ENCODE measurements at places on chromosomes 5 and 9.

DNA sequence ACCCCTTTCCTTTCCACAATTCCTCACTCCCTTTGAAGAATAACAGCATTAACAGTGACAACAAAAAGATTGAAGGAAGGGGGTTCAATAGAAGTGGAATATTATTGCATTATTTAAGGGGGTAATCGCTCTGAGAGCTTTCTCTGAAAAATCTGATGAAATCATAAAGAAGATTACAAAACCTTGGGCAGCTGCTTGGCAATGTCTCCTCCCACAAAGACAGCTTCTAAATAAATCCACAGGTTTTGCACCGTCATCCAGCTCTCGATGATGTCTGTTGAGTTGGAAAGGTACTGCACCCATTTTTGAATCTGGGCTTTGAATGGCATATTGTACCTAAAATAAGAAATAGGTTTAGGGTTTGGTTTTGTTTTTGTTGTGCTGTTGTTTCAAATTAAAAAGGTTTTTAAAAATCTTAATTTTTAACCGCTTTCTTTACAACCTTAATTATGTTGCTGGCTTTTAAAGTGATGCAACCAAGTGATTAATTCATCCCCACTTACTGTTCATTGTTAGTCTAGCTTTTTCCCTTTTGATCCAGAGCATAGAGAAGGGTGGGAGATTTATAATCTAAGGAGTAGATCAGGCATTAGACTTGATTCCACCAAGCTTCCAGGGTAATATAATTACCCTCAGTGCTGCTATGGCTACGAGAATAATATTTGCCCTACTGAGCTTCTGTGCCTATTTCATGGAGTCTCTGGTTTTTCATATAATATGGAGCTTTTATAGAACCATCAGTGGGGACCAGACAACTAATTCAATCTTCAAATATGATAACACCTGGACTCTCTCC is 85.0 kb downstream of the DNAH5 start:
- DNase-seq = no peak

DNA sequence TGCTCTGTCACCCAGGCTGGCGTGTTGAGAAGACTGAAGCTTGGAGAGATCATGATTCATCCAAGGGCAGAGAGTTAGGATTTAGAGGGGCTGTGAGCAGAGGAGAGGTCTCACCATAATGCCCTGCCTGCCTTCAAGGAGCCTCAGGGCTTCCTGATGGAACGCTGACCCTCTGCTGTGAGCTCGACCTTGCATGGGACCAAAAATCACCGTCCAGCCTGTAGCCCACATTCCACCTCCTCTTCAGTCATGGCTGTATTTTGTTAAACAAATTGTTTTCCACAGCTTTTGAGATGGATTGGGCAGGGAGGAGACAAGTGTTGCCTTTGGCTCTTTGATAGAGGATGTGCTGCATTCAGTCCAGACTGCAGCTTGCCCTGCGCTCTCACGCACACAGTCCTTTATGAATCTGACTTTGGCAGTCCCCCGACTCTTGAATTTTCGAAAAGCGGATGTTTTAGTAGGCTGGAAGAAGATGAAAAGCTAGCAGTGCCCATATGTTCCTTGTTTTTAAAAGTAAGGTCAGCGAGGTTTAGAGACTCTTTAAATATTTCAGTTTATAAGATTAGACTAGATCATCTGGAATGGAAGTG is 79.5 kb downstream of the MVB12B start:
- no peak for DNase-seq

DNA sequence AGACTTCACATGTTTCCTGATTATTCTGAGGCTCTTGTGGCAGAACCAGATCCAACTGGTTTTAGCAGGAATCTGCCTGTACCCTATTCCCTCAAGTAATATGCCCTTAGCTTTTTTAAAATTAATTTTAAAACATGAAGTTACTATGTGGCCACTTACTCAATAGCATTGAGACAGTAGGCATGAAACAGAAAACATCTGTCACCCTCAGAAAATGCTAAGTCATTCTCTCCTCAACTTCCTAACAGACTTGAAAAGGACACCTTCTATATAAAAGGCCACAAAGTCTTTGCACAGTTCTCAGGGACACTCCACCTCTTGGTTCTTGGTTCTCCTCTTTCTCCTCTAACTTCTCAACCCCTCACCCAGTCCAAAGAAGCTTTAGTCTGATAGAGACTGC is 277.8 kb downstream of the RAB3C start:
- no peak for DNase-seq

GRCh38 chr5:147167529-147167928 is 67.3 kb upstream of the STK32A start:
- no peak for DNase-seq

- DNase-seq = no peak
These were observed 66.1 kb downstream of the KIF4B start for GRCh38 chr5:155079698-155080097.

DNA sequence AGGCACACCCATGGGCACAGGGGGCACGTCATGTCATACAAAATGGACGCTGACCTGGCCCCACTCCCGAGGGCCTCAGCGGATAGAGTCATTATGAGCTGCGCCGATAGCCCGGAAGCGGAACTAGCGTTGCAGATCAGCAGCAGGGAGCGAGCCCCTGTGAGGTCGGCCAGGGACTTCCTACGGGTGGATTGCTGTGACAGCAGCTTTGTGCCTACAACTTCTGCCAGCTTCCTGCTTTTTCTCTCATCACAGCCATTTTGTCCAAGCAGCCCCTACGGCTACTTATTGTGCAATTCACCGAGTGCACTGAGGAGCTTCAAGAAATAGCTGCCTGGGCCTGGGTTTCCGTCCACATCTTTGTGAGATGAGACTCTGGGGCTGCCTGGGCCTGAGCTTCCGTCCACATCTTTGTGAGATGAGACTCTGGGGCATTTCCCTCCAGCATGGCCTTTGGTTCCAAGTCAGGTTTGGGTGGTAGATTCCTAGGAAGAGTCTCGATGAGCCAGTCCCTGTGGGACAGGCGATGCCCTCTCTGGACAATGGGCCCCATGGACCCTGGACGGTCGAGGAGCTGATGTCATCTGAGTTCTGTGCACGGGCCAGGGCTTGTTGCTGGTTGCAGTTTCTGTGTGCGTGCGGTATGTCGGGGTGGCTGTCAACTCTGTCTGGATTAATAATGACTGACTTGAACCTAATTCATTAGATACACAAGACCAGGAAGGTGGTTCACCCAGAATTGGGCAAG is 67.0 kb upstream of the GNE start:
- no peak for DNase-seq

- DNase-seq = no peak
These were observed 797.9 kb downstream of the TLE4 start for GRCh38 chr9:80369641-80370040.

- DNase-seq = no peak
These were observed 244.8 kb downstream of the GLIS3 start for GRCh38 chr9:4055032-4055431.

DNA sequence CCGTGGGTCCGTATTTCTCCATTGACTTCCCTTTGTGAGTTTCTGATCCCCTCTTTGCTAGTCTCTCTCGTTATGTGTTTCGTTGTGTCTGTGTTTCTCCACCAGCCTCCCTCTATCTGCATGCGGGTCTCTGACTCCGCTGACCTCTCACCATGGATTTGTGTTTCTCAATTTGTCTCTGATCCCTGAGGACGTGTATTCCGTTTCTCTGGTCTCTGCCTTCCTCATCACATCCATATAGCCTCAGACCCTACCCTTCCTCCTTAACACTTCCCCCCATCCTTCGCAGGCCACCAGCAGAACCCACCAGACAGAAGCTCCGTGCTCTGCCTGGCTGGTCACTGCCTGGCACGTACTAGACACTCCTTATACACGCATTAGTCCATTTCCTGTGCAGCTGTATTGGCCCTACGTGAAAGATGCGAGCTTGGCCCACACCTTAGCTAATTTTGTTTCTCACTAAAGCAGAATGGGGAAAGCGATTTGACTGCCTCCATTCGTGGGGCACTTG is 631 bp downstream of the B4GALT7 start:
- DNase-seq = no peak

DNA sequence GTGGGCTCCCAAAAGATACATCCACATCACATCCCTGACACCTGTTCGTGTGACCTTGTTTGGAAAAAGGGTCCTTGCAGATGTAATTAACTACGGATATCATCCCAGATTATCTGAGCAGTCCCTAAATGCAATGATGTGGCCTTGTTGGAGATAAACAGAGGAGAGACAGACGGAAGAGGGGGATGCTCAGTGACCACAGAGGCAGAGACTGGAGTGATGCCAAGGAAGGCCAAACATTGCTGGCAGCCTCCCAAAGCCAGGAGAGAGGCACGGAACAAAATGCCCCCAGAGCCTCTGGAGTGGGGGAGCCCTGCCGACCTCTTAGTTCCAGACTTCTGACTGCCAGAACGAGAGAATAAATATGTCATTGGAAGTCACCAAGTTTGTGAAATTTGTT is 15.0 kb upstream of the VAV2 start:
- DNase-seq = no peak

- DNase-seq = no peak
These were observed 47.7 kb downstream of the LIX1 start for GRCh38 chr5:97094579-97095317.

- no peak for DNase-seq
These were observed 51.3 kb upstream of the FREM1 start for GRCh38 chr9:14961372-14962068.

DNA sequence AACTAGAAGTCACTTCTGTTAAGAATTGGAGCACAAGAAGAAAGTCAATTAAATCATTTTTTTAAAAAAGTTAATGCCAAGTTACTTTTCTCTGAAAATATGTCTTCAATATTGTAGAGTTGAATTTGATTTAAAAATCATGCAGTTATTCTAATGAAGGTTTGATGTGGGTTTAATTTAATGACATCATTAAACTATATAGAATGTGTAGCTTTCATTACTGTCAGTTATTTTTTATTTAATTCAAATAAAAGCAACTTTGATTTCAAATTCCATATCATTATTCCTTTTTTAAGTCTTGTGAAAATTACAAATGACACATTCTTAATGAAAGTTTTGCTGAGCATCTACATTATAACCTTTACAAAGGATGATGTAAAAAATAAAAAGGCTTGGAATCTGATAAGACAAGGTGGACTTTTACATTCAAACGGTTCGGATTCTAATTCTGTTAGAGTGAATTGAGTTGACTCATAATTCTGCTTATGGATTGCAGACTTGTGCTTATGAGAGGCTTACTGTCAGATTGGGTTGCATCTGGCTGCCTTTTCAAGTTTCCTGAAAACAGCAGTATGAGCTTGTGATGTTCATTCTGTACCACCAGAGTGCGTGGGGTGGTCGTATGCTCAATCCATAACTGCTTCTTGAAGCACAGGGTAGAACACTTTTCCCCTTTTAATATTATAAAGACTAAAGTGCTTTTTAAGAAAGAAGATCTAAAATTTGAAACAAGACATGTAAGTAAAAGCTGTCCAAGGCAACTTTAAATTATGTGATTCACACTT is 253.0 kb upstream of the ARRDC3 start:
- no peak for DNase-seq

DNA sequence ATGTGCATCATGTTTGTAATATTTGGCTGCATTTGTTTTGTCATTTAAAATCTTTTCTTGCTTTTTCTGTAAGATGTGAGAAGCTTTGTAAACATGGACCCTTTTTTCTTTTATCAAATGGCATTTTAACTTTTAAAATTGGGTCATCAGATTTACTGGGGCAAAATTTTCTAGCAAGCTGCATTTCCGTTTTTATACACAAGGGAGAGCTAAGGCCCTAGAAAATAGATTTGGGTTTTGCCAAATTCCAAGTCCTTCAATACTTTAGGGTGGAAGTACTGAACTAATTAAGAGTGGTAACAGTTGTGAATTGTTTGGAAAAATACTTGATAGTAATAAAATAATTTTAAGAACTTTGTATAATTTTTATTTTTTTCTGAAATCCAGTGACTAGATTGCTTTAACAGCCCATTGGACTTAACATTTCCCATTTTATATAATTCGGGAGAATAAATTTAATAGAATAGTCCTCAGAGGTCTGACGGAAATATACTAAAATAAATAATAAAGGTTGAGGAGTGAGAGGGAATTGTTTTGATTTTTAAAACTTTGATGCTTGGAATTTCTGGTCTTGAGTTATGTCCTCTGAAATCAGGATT is 117.4 kb downstream of the SMARCA2 start:
- no peak for DNase-seq

DNA sequence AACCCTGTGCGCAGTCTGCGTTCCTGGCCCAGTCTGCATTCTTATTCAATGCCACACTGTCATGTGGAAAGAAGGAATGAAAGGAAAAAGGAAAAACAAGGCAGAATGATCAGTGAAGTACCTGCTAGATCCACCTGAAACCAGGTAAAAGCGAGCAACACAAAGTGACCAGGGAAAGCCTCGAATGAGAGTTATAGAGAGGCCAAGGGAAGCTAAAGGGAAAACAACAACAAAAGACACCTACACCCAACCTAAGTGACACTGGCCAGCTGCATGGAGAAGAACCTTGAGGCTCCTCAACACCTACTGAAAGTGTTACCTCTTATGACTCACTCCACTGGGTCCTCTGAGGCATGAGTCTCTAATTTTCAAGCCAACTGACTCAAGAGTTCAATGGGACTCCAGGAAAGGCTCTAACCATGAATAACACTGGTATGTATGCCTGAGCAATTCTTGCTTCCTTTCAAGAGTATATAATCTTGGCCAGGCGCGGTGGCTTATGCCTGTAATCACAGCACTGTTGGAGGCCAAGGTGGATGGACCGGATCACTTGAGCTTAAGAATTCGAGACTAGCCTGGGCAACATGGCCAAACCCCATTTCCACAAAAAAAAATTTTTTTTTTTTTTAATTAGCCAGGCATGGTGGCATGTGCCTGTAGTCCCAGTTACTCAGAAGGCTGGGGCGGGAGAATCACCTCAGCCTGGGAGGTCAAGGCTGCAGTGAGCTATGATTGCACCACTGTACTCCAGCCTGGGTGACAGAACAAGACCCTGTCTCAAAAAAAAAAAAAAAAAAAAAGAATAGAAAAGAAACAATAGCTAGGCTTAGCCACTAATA is 29.0 kb downstream of the MTMR12 start:
- DNase-seq = no peak

- no peak for DNase-seq
These were observed 688.2 kb upstream of the CDH6 start for GRCh38 chr5:30505014-30505886.

DNA sequence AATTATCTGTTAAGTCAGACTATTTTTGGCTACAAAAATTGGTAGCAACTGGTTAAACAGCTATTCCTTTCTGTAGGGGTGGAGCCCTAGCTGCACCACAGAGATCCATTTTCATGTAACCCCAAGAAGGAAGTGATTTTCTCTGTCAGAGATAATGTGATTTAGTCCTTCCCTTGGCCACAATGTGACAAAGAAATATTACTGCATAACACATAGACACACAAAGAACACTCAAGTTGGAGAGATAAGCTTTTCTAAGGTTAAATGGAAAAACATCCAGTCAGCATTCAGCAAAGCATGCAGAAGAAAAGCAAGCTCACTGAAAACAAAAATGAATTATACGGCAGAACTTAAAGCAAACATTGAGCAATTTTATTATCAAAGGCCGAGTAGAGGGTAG is 227.8 kb upstream of the CDH9 start:
- DNase-seq = no peak

GRCh38 chr9:87237336-87237735 is 260.3 kb upstream of the DAPK1 start:
- DNase-seq = no peak

- DNase-seq = no peak
These were observed 261.3 kb downstream of the TMEM167A start for GRCh38 chr5:82815871-82816270.
